Fibroblast of skin of left biceps (primary cell): ENCODE measurements at places on chromosomes 2 and 18.

DNA sequence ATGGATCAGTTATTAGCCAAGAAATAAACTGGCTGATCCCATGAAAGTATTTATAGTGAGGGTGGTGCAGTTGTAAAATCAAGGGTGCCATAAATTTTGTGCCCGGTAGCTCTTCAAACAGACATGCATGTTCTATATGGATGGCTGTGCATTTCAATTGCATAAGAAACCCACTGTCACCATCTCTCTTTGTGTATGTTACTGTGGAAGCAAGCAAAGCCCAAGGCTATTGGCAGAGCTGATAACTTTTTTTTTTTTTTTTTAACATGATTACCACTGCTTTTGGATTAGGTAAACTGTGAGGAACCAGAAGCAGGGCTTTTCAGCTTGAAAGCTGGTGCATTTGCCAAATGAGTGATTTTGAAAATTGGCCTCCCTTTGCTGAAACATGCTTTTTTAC lies 332.6 kb downstream of the SOX11 start:
- no peak for DNase-seq

DNA sequence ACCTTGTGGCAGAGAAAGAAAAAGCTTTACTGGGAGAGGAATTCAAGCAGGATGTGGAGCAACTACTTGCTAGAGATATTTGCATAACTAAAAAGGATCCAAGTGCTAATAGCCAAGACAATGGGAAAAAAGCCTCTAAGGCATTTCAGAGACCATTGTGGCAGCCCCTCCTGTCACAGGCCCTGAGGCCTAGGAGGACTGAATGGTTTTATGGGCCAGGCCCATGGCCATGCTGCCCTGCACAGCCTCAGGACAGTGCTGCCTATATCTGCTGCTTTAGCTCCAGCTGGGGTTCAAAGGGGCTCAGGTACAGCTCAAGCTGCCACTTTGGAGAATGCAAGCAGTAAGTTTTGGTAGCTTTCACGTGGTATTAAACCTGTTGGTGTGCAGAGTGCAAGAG lies 17.1 kb upstream of the MRPS5 start:
- no peak for DNase-seq

DNA sequence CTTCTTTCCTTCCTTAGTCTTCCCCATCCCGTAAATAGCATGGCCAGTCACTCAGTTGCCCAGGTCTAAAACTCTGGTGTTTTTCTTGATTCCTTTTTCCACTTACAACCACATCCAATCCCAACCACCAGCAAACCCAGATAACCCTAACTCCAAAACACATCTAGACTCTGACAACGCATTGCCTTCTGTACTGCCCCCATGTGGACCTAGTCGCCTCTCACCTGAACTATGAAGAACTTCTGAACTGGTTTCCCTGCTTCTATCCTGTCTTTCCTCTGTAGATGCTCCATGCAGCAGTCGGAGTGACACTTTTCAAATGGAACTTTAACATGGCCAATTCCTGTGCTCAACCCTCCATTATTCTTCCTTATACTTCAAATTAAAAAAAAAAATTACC lies 26.5 kb downstream of the ST6GAL2 start:
- DNase-seq, result no peak

DNA sequence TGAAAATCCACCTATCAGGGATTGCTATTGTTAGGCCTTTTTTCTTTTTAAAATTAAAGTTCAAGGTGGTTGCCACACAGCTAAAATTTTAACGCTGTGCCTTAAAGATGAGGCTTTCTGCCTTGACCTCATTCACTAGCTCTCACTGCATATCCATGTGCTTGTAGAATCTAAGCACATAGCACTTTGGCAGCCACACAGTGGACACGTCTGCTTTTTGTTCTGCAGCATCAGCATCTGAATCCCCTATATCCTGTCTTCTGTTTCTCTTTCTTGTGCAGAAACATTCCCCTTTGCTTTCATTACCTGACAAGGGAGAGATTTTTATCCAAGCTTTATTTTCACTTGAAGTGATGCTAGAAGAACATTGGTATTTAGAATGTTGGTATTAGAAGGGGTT lies 38.1 kb downstream of the RALB start:
- no peak for DNase-seq

GRCh38 chr2:60356346-60356745 lies 197.1 kb downstream of the BCL11A start:
- no peak for DNase-seq

- DNase-seq, result no peak
Measured at GRCh38 chr2:138649571-138649970, 130.6 kb downstream of the NXPH2 start.

DNA sequence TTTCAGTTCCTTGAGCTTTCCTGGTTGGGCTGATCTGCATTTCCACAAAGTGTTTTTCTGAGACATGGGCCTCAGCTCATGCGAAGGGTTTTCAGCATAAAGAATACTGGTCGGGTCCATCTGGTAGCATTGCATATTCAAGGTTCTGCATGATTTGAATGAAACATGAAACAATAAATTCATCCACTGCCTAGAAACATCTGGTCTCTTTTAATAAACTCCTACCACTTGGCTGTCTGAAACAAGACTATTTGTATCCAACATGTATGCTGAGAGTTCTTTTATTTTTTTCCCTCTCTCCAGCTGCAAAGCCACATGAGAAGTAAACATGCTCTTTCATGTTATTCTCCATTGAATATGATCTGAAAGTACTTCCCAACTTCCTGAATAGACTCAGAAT lies 314.9 kb upstream of the SOX11 start:
- DNase-seq, result no peak

- no peak for DNase-seq
Measured at GRCh38 chr2:2809771-2810170, 478.7 kb upstream of the MYT1L start.

- no peak for DNase-seq
Measured at GRCh38 chr2:69584127-69584889, 59.2 kb downstream of the AAK1 start.

DNA sequence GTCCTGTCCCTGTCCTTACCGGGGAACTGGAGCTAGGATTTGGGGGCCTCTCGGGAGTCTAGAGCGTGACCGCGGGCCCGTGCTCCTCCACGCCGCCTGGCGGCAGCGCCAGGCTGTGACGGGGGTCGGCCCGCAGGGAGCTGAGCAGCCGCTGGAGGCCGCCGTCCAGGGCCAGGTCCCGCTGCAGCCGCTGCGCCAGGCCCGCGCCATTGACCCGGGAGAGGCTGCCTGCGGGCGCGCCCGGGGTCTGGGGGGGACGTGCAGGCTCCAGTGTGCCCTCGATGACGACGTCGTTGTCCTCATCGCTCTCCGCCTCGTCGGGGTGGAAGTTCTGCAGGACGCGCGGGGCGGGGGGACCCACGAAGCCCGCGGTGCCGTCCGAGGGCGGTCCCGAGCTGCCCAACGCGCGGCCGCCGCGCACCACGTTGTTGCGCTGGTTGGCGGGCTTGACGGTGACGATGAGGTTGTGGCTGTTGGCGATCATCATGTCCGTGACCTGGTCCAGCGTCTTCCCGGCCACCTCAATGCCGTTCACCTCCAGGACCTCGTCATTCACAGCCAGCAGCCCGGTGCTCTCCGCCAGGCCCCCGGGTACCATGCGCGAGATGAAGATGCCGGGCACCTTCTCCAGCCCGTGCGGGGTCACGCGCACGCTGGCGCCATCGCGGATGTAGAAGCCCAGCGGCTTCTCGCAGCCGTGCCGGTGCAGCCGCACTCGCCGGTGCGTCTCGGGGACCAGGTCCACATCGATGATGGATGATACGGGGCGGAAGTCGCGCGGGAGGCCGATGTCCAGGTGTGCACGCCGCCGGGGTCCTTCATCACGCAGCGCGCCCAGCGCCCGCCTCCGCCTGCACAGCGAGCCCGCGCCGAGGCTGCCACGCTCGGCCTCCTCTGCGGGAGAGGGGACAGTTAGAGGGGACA lies 50.9 kb downstream of the ADNP2 start:
- DNase-seq, result no peak

DNA sequence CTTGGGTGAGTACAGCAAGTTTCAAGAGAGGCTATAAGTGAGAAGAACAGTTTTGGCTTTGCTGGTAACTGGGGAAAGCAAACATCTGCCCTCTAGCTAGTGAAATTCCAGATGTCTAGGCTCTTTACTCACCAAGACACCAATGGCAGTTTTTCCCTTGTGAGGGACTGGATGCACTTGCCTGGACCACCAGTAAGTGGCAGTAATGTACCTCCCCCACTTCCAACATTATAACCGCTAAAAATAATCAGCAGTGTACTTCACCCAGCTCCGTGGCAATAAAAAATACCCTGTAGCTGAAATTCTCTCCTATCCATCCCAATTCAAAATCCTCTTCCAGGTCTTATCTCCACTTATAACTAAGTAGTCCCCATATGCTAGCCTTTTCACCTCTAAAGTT lies 383.9 kb downstream of the ARHGAP15 start:
- peak; percentile 53 for DNase-seq

- DNase-seq, result no peak
Measured at GRCh38 chr2:204863336-204863735, 318.1 kb downstream of the PARD3B start.

DNA sequence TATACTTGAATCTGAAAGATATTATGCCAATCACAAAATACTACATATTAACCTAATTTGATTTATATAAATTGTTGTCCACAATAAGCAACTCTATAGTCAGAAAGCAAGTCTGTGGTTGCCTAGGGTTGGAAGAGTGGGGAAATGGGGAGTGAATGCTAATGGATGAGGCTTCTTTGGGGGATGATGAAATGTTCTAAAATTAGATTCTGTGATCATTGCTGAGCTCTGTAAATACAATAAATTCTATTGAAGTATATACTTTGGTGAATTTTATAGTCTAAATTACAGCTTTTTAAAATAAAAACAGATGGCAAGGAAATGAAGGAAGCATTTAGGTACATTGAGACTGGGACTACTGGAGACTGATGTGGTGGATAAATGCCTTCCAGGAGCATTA lies 275.5 kb downstream of the MBD2 start:
- DNase-seq, result peak; percentile 44

GRCh38 chr18:63859781-63860475 lies 27.6 kb upstream of the SERPINB2 start:
- no peak for DNase-seq

- no peak for DNase-seq
Measured at GRCh38 chr2:227035711-227036367, 128.2 kb downstream of the COL4A4 start.

GRCh38 chr2:161416708-161417437 lies 776 bp downstream of the TBR1 start:
- no peak for DNase-seq

DNA sequence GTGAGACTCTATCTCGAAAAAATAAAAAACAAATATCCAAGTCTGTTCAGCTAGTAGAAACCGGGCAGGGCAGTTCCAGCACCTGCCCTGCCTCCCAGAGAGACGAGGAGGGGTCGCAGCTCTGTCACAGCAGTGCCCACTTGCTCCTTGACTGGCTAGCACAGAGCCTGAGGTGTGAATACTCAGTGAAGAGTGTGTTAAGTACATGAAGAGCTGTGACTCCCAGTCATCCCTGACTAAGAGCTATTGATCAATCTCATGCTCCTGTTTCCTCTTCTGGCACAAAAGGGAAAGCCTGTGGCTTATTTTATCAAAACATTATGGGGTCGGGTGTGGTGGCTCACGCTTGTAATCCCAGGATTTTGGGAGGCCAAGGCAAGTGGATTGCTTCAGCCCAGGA lies 83.0 kb upstream of the FZD7 start:
- no peak for DNase-seq

DNA sequence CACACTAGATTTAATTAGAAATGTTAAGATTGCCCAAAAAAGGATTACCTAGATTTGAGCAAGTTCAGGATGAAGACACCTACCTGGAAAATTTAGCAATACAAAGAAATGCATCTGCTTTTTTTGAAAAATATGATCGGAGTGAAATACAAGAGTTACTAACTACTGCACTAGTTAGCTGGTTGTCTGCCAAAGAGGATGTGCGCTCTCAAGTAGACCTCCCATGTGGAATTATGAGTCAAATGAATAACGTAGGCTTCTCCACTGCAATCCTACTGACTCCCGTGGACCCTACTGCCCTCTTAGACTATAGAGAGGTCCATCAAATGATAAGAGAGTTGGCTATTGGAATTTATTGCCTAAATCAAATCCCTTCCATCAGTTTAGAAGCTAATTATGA lies 2.0 kb downstream of the ANKAR start:
- no peak for DNase-seq

GRCh38 chr2:97759727-97760407 lies 46.5 kb downstream of the ZAP70 start:
- no peak for DNase-seq

- DNase-seq, result peak; percentile 88
Measured at GRCh38 chr2:30300456-30301221, 69.3 kb downstream of the LBH start.

- peak; percentile 41 for DNase-seq
Measured at GRCh38 chr2:176553685-176554100, 284.5 kb downstream of the MTX2 start.

- DNase-seq, result peak; percentile 1
Measured at GRCh38 chr2:68569604-68570003, 73.8 kb upstream of the PROKR1 start.

GRCh38 chr2:22893761-22894517 lies 491.0 kb upstream of the KLHL29 start:
- no peak for DNase-seq

GRCh38 chr2:222352981-222353380 lies 54.2 kb upstream of the PAX3 start:
- no peak for DNase-seq

- DNase-seq, result no peak
Measured at GRCh38 chr2:205858881-205859441, 176.7 kb downstream of the NRP2 start.
